CD4-positive, alpha-beta T cell treated with Interleukin-17A for 1 hour (primary cell): ENCODE measurements at places on chromosomes 4 and X.

DNA sequence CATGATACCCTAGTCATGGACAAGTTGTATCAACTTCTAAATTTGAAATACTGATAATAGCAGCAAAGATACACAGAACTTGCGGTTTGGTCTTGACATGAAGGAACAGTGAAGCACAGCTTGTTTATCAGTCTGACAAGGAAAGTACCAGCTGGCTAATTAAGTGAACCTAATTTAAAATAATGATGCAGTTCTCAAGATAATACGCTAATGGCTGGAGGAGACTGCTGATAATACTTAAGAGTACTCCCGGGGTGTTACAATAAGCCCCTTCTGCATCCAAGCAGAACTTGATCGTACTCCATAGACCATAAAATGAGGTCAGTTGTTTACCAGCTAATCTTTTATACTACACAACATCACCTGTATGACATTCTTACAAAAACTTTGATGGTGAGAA is 697.5 kb downstream of the FSTL5 start:
- DNase-seq, result no peak

DNA sequence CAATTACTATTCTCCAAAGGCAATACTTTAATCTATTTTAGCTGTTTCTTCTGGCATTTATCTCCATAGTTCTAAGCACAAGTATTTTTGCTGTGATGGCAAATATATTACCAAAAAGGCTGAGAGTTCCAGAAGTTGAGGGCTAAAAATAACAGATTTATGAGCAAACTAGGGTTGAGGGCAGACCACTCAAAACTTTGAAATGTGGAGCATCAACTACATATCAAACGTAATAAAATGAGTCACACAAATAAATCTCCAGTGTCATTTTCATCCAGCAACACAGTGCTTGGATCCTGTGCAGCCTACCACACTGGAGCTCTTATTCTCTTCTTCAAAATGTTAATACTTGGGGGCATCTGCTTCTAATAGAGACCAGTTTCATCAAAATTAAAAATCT is 163.9 kb downstream of the HS3ST1 start:
- DNase-seq, result no peak

DNA sequence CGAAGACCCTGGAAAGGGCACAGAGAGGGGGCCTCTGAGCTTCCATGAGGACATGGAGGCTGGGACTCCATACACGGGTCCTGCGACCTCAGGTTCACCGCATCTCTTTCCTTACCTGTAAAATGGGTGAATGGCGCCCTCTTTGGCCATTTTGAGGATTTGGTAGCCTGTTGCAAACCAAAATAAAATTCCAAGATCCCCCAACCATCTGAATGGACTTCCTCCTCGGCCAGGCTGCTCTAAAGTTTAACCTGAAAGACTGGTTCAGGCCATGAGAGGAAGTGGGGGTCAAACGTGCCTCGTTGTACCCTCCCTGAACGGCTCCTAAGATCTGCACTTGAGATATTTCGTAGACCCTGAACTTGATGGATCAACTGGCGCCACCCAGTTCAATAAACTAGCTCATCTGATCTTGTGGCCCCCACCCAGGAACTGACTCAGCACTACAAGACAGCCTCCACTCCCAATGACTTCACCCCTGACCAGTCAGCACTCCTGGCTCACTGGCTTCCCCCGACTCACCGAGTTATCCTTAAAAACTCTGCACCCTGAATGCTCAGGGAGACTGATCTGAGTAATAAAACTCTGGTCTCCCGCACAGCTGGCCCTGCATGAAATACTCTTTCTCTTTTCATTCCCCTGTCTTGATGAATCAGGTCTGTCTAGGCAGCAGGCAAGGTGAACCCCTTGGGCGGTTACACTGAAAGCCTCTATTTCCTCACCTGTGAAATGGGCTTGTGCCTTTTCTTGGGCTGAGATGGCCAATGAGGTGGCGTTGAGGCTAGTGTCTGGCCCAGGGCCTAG is 32.9 kb upstream of the GPR78 start:
- no peak for DNase-seq

DNA sequence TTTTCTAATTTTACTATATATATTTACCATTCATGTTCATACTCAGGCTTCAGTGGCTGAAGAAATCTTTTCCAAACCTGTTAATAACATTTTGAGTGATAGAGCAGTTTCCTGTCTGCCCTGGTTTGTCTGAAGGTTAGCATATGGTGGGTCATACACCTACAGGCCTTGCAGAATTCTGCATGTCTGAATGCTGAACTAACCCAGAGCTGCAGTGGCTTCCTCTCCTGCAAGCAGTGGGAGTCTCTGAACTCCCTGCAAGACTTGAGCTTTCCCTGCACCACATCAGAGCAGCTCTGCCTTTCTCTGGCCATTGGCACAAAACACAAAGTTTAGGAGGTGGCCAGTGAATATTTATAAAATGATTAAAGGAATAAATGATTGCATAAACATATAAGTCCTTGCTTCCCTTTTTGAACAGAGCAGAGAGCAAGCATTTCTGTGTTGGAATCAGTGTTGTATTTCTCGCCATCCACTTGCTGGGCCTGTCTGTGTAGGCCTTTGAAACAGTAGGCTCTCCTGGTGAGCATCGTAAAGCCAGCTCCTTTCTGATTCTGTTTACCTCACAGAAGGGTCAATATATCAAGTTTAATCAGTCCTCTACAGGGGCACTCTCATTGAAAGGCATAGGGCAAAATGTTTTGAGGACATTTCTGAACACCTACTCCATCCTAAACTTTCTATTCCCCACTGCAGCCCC is 15.0 kb upstream of the UNC5C start:
- DNase-seq, result no peak

DNA sequence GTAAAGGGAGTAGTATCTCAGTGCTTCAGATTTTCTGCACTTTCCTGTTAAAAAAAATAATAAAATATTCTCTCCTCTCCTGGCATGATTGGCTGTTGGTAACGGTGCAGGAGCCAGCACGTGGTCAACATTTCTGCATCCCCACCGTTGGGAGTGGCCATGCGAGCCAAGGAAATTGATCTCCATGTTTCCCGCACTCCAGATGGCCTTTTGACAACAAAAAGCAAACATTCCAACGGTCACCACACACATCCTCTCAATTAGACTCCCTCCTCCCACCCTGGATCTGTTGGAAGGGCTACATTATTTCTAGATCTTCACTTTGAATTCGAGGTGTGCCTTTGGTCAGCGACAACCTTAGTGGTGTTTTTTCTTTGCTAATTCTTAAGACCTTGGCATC is 45.0 kb downstream of the STK32B start:
- no peak for DNase-seq

- no peak for DNase-seq
These were observed 297.2 kb upstream of the LDB2 start for GRCh38 chr4:17195461-17196275.

DNA sequence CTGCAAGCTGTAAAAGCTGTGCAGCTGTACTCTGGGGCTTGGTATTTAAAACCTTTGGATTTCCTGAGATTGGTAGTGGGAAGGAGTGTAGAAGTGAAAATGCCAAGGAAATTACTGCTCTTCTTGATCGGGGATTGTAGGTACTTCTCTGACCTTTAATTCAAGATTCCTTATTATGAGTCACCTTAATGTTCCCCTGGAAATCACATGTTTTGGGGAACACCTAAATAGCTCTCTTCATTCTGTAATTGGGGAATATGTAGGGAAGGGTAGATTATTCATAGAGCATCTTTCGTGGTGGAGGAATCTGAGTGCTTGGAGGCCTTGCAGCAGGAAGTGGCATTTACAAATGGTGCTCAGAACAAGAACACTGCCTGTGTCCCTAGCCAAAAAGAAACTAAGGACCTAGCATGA is 137.8 kb downstream of the UCHL1 start:
- DNase-seq, result no peak

DNA sequence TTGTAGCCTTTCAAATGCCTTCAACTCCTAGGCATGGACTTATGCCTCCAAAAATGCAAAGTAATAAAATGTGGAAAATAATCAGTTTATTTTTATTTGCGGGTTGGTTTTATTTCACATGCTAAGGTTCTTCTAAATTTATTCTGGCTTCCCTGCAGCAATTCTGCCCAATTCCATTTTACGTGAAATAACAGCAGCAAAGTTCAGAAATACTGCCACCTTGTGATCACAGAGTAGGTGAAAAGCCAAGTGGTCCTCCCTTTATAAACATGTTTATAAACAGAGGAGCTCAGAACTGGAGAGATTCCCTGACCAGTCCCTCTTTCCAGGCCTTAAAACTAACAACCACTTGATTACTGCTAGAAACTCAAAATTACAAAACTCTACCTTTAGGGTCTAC is 14.7 kb upstream of the DCHS2 start:
- no peak for DNase-seq

DNA sequence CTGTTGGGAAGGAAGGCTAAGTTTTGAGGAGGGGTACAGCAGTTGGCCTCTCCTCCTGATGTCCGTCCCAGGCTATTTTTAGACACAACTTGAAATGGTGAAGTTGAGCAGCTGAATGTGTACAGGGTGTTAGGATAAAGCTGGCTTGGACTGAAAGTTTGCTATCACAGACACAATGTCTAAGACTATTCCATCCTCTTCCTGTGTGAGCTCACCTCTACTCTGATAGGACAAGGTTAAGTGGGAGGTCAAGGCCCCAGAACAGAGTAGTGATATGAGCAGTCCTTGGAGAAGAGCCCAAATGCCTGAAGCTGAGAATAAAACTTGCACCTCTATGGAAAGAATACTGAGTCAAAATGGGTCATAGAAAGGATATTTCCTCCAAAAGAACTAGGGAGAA is 4.1 kb downstream of the ATP1B4 start:
- DNase-seq, result no peak

DNA sequence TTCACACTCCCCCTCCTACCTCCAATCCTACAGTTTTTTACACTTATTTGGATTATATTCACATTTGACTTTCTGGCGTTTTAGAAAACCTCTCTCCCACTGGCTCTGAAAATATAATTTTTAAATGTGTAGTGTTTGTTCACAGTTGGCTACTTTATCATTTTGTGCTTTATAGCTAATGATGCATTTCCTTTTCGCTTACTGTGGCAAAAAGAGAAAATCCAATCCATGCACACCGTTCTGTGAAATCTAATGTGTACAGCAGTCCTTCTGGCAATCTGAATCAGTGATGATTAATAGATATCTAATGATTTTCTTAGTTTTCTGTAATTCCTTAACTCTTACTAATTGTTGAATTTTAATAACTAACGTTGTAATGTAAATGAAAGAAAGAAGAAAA is 271.5 kb downstream of the ARAP2 start:
- no peak for DNase-seq

- DNase-seq, result no peak
These were observed 2197.7 kb downstream of the ARAP2 start for GRCh38 chr4:34046580-34046979.

- DNase-seq, result no peak
These were observed 473.0 kb downstream of the FAT4 start for GRCh38 chr4:125787707-125788106.

DNA sequence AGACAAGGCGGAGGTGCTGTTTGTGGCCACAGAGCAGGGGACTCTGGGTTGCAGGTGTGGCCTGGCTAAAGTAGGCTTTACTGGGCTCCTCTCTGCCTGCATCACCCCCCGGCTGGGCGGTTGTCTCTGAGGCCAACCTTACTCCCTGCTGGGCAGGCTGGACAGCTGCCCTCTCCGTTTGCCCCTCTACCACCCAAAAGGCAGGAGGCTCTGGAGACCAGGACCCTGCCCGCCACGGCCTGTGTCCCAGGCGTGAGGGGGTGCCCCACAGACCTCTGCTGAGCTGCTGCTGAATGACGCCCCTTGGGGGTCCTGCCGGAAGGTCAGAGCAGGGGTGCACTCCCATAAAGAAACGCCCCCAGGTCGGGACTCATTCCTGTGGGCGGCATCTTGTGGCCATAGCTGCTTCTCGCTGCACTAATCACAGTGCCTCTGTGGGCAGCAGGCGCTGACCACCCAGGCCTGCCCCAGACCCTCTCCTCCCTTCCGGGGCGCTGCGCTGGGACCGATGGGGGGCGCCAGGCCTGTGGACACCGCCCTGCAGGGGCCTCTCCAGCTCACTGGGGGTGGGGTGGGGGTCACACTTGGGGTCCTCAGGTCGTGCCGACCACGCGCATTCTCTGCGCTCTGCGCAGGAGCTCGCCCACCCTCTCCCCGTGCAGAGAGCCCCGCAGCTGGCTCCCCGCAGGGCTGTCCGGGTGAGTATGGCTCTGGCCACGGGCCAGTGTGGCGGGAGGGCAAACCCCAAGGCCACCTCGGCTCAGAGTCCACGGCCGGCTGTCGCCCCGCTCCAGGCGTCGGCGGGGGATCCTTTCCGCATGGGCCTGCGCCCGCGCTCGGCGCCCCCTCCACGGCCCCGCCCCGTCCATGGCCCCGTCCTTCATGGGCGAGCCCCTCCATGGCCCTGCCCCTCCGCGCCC is 920 bp downstream of the HTT-AS start:
- no peak for DNase-seq

DNA sequence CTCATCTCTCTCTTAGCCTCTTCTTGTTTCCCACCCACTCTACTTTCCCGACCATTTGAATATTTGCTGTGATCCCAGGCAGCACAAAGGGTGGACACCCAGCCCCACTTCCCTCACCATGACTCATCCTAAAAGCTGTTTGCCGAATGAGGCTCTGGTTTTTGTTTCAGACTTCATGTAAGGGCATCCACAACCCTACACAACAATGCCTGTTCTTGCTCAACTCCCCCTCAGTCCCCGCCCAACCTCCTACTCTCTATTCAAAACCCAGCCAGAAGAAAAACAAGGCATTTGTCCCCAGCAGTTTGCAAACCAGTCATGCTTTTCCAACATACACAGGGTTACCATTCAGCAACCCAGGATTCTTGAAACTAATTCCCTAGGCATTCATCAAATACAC is 516.5 kb upstream of the CNKSR2 start:
- no peak for DNase-seq

GRCh38 chr4:116636917-116637316 is 448.5 kb downstream of the TRAM1L1 start:
- no peak for DNase-seq

GRCh38 chr4:118180776-118181175 is 146.5 kb downstream of the NDST3 start:
- no peak for DNase-seq

- DNase-seq, result no peak
These were observed 171.4 kb downstream of the CRLF2 start for GRCh38 chrX:1041091-1041490.

DNA sequence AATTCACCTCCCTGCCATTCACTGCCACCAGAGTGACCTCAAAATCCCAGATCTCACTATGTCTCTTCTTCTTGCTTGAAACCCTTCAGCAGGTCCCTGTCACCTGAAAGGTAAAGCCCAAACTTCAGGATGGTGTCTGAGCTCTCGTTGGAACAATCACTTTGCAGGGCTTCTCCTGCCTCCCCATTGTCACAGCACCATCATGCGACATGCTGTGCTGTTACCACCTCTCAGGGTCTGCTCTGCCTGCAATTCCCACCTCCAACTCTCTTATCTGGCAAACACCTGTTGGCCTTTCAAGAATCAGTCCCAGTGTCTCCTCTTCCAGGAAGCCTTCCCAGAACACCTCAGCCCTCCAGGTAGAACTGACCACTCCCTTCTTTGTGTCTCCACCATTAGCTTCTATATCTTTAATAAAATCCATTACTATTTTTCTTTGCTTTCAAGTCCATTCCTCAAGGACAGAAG is 46.2 kb downstream of the SEL1L3 start:
- no peak for DNase-seq

- no peak for DNase-seq
These were observed 288.5 kb downstream of the FBXW7 start for GRCh38 chr4:152247271-152247975.
